NCI-H774 (cell line): ENCODE measurements at places on chromosomes 11 and 22.

GRCh38 chr11:111741751-111742150 lies 24.4 kb downstream of the PPP2R1B start:
- DNase-seq = no peak

DNA sequence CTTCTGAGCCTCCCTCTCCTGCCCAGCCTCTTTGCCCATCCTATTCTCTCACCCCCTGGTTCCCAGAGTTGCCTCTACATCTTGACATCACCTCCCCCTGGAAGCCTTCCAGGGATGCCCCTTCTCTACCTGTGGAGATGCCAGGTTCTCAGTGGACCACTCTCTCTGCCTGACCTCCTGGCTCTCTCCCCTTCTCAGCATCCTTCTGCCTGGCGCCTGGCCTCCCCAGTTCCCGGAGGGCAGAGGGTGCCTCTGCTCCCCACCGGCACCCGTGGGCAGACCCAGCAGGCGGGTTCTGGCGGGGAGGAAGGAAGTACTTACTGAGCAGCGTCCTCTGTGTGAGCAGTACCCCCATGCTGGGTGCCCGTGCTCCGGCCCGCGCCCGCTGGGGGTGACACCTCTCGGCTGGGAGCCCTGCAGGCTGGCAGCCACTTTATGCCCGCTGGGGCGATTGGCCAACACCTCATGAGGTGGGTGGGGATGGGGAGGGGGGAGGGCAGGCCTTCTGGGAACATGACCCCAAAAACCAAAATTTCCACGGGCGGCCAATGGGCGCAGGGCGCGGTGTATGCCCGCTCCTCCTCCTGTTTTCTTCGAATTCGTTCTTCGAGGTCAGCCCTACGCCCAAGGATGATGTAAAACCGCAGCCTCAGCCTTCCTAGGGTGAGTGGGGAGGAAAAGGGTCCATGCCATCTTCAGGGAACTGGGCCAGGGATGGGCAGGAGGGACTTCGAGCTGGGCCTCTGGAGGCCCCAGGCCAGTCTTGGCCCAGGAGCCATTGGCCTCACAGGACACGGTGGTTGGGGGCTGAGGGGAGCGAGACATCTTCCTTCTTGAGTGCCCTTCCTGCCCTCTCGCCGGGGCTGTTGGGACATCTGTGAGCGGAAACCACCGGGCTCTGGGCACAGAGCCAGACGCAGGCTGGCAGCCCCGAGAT lies at the start of gene OSM:
OSM (minus strand) TSS at position 407 of the 937 bp plus-strand sequence; CDS start at position 355, 52 bp downstream.
- DNase-seq = no peak

GRCh38 chr11:33895752-33896137 lies 3.9 kb upstream of the LMO2 start:
- no peak for DNase-seq

DNA sequence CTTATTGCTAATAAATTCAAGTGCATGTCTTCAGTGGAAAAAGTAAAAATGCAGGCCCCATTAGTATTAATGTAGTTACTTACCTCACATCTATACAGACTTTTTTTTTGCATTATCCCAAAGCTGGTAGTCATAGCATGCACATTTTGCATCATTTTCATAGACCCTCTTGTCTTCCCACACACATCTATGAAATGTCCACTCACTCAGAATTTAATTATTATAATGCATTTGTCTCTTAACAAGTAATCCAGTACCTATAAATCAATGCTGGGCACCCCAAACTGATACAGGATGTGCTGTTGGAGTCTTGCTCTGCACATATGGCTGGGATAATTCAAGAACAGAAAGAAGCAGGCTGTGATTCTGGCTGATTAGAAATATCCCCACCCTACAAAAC lies 370.4 kb upstream of the FAT3 start:
- no peak for DNase-seq

GRCh38 chr11:90309693-90310092 lies 86.8 kb upstream of the CHORDC1 start:
- DNase-seq = peak; percentile 21

GRCh38 chr22:17233348-17234043 lies 14.3 kb upstream of the ADA2 start:
- DNase-seq = no peak

- DNase-seq = peak; percentile 58
Observed at GRCh38 chr11:101931692-101932091, 15.4 kb upstream of the ANGPTL5 start.

DNA sequence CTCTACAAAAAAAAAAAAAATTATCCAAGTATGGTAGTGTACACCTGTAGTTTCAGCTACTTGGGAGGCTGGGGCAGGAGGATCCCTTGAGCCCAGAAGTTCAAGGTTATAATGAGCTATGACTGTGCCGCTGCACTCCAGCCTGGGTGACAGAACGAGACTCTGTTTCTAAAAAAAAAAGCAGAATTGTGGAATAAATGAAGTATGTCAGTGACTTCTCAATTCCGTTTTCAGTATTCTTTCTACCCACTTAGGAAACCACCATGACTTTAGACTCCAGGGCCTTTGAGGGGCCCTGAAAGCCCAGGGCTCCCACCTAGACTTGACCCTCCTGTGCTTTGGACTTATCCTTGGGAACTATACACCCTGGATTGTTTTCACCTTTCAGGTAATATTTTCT lies 6.5 kb upstream of the NUP160 start:
- DNase-seq = no peak

GRCh38 chr22:39959640-39960447 lies at the start of gene TMA7B:
TMA7B (plus strand) TSS chr22:39960397; CDS start chr22:39964375, 3,978 bp downstream.
- DNase-seq = no peak

GRCh38 chr11:45021692-45022141 lies 71.0 kb upstream of the TP53I11 start:
- no peak for DNase-seq

- no peak for DNase-seq
Observed at GRCh38 chr22:31243339-31244045, 31.4 kb downstream of the LIMK2 start.

DNA sequence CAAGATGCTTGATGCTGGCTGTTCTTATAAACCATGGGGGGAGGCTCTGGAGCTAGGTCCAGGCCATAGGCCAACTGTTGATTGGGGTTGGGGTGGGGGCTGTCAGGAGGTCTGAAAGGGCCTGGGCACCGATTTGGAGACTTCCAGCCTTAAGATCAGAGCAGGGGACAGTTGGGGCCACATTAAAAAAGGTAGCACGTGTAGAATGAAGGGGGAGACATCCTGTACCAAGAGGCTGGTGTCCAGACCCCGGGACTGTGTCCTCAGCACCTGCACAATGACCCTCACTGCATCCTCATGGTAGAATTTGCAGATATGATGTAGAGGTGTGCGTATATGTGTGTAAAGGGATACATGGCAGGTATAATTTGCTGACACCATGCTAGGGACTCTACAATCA lies 12.4 kb upstream of the TBX1 start:
- DNase-seq = no peak

DNA sequence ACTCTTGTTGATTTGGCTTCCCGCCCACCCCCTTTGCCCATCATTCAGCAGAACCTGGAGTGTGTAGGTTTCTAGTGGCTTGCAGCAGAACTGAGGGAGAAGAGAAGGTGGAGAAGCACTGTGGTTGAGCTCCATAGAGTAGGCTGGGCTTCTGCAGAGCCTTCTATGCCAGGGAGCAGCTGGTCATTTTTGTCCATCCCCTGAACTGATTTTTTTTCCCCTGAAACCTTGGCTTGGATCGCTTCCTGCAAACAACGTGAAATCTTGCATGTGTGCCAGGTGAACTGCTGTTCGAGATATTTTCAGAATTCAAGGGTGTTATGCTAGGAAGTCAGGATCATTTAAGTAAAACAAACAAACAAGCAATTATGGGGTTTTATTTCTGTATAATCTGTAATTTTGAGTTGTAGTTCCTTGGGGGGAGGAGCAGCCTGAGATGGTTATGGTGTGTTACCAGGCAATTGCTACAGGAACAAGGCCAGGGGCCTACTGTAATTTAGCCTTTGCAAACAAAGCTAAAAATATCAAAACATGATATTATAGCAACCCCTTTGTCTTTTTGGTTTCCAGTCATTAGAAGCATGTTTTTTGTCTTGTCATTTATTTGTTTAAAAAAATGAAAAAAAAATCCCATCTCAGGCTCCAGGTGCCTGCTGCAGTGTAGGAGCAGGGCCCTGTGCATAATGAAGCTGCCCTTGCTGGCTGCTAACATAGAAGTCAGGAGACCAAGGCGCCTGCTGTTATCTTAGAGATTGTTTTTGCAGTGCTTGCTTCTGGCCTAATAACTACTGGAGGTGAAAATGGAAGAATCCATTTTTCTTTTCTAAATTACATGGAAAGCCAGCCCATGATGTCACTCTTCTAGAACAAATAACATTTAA lies 152.4 kb upstream of the TTC12 start:
- peak; percentile 82 for DNase-seq

DNA sequence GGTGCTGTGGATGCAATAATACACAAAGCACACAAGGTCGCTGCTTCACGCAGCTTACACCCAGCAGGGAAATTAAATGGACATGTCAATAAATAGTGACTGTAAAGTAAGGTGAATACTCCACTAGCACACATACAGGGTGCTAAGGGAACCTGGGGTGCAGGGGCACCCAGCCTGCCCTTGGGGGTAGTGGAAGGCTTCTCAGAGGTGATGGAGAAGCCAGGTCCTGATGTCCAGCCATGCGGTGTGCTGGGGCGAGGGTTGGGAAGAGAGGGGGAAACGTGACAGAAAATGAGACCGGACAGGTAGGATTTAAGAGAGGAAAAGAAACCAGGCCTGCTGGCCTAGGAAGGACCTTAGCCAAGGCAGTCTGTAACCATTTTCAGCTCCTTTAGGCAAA lies 200.5 kb downstream of the GRIK4 start:
- no peak for DNase-seq

DNA sequence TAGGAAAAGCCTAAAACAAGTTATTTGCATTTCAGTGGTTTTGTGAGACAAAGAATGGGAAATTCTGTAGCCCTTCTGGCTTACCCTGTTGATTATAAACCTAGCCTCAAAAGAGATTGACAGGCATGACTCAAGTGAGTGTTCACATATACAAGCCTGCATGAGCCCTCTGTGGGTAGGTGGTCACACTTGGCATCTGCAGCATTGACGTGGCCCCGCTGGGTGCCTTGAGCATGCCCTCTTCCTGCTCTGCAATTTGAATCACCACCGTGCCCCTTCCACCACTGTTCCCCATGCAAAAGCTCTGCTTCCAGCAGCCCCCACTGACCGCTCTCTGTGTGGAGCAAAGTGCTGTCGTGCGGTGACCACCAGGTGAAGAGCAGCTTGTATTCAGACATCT lies 21.0 kb upstream of the ADSL start:
- no peak for DNase-seq

DNA sequence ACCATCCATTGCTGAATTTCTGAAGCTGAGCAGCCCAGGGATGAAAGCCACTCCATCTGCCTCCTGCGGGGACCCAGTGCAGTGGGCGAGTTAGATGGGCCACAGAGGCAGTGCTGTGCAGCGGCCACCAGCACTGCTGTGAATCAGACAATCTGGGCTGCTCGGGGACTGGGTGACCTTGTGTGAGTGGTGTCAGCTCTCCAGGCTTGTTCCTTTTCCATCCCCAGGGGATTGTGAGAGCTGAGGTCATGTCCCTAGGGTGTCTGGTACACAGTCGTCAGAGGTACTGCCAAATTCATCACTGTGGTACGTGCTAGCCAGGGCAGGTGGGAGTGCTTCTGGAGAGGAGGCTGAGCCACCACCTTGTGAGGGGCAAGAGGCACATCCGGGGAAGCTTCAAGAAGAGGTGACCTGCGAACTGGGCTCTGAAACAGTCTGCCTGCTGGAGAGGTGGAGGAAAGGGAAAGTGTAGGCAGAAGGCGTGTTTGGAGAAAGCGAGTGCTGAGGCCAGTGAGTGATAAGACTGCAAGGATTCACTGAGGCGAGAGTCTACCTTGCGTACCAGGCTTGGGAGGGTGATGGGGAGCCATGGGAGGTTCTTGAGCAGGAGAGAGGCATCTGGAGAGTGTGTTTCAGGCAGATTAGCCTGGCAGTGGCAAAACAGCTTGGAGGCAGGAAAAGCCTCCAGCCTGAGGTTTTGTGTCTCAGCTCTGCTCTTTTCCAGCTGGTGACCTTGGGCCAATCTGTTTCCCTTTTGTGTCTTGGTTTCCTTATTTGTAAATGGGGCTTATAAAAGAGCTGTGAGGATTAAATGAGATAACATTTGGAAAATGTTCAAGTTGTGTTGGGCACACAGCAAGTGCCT lies 22.7 kb downstream of the CACNA1I start:
- DNase-seq = no peak

DNA sequence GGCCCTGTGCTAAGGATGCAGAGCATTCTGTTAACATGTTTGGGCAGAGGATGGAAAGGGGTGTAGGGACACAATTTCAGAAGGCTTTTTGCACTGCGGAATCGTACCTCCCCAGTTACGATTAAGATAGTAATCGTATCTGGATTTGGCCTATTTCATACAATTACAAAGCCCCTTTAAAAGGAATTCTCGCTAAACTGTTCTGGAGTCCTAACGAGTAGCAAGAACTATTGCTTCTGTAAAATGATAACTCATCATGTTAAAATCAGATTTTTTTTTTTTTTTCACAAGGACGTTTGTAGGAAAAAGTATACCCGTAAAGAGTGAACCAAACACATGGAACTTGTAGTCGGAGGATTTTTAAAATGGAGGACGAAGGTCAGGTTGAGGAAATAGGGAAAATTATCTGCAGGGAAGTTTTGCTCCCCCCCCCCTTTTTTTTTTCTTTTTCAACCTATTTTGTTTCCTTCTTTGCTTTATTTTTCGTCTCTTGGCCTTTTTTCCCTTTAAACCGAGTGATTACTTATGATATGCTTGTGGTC lies 934 bp downstream of the HSD17B12 start:
- no peak for DNase-seq

DNA sequence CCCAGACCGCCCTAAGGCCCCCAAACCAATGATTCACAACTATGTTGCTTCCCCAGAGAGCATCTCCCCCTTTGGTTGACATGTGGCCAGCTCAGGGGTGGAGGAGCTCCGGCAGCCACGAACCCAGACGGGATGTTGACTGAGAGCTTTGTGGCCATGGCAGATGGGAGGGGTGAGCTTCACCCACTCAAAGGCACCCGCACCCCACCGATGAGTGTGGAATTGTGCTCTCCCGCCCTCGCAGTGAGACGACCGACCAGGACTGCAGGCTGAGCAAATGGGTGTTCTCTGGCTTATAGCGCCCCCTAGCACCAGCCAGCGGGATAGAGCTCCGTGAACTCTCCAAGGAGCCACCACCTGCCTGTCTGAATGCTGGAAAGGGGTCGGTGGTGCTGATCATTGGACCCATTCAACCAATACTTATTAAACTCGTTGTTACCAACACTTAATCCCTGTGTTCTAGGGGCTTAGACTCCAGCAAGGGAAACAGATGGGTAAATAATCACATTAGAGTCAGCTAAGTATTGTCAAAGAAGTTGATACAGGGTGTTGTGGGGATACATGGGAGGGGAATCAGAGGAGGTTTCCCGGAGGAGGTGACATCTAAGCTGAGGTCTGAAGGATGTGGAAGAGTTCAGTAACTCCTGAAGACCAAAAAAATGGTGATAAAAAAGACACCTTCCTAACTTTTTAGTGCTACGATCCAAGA lies 4.5 kb upstream of the TIMP3 start:
- no peak for DNase-seq

- DNase-seq = no peak
Observed at GRCh38 chr11:95605271-95605940, 184.2 kb downstream of the FAM76B start.

DNA sequence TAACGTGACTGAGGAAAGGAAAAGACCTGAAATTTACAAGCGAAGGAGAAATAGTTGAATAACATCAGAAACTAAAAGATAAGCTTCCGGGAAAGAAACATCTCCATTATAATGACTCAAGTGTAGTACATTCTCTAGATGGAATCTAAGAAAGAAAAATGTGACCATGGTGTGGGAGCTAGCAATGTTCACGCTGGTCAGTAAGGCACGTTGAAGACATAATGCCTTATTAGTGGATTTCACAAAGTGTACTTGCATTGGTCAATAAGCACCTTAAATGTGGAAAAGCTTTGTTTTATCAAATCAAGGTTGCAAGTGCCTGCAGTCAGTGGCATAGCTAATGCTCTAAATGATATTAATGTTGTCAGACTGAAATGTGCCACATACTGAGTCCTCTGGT lies 2.8 kb upstream of the LARGE1 start:
- DNase-seq = no peak
